Muscle of back (tissue), 13 donors: ENCODE measurements at places on chromosomes 12 and 14.

DNA sequence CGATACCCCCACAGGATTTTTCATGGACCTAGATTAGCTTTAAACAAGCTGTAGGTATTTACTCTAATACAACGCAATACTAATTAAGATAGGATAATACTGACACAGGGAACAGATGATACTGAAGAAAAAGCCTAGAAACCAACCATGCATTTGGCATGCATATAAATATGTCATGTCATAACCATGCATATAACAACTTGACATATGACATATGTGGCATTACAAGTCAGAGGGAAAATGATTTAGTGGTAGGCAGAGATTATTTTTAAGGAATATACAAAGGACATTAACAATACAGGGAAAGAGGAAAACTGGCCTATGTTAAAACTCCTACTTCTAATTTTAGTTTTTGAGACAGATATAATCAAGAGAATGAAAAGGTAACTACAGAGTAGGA is 27.9 kb downstream of the CAPS2 start:
- no peak for DNase-seq

DNA sequence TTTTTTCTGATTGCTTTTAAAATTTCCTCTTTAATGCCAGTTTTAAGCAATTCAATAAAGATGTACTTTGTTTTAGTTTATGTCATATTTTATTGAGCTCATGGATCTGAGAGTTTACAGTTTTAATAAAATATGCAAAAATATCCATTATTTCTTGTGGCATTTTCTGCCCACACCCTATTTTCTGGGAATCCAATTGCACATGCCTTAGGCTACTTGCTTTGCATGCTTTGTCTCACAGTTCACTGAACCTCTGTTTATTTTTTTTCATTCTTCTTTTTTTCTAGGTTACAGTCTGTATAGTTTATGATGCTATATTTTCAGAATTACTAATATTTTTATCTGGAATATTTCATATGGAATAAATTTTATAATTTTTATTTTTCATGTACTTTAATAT is 1258.0 kb downstream of the FSCB start:
- DNase-seq, result no peak

DNA sequence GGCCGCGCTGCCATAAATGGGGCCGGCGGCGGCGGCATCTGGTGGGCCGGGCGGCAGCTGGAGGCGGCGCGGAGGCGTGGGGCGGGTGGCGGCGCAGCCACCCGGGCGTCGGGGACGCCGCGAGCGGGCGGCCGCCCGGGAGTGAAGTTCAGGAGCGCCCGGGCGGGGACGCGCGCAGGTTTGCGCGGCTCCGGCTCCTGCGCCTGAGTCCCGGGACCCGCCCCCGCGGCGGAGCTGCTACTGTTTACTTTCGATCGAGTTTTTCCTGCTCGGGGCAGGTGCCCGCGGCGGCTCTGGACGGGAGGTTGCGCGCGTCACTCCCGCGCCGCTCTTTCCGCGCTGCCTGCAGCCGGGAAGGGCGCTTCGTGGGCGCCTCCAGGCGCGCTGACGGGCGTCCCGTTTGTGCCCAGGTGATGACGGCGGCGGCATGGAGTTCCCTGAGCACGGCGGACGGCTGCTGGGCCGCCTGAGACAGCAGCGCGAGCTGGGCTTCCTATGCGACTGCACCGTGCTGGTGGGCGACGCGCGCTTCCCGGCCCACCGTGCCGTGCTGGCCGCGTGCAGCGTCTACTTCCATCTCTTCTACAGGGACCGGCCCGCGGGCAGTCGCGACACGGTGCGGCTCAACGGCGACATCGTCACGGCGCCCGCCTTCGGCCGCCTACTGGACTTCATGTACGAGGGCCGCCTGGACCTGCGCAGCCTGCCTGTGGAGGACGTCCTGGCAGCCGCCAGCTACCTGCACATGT is at the start of gene ZBTB42:
TSS of gene ZBTB42 (plus strand) at position 331 of the 749 bp plus-strand sequence. CDS start at position 428, 97 bp downstream.
- peak; percentile 79 for DNase-seq

DNA sequence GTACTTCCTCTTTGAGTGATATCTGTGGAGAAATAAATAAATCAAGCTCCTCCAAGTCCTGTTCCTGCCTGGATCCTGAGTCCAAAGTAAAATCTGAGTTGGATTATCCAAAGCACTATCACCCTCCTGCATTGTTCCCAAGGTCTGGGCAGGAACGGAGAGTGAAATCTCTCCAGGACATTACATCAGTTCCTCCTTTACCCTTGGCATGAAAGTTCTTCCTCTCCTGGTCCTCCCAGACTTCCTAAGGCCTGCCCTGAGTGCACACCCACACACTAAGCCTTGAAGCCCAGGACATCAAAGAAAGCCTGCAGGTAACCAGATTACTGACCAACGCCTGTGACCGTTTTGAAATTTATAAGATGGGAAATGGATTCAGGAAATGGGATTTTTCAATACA is 206.8 kb upstream of the BCL2L14 start:
- no peak for DNase-seq

GRCh38 chr14:29925736-29926135 is 1.9 kb downstream of the PRKD1 start:
- DNase-seq, result no peak

DNA sequence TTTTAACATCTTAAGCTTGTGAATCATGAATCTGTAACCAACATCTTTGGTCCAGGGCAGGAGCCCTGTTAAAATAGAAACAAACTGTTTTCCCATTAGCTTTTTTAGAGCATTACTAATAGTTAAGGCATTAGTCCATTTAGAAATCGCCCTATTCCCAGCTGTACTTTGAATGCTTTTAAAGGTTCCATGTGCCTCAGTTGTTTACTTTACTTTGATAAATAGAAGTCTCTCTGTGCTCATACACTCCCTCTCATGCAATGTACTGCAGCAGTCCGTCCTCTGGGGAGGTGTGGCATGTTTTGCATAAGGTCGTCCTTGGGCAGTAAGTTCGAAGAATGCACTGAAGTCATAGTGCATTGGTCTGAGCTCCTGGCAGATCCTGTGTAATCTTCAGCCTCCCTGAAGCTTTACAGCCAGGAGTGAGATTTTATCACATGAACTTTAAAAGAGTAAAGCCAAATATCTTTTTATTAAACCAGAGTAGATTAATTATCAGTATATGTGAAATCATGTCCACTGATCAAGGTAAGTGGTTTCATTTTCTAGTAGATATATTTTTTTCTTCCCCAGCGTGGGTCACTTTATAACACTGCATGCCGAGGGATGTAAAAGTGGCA is 134.7 kb downstream of the FGD4 start:
- DNase-seq, result peak; percentile 59
